Inflammatory macrophage treated with lipopolysaccharide for 1 hour (primary cell): ENCODE measurements at places on chromosomes 3 and 15.

GRCh38 chr3:10983219-10983916 lies 9.2 kb upstream of the SLC6A1 start:
- peak; percentile 49 for DNase-seq

DNA sequence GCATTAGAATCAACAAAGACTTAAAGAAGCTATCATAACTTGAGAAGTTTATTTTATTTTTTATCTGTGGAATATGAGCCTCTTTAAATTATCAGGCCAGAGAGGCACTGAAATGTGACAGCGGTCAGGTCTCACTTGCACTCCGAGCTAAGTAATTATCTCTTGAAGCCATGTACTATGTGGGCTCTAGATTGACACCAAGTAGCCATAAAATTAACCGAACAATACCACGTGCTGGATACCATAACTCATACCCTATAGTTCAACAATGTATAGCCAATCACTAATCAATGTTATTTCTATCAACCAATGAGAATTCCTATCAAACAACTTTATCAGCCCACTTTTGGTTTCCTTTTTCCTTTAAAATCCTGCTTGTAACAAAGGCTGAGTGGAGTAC lies 299.3 kb downstream of the TBC1D5 start:
- DNase-seq, result no peak

GRCh38 chr15:100191161-100191560 lies 150.6 kb downstream of the ADAMTS17 start:
- no peak for DNase-seq

DNA sequence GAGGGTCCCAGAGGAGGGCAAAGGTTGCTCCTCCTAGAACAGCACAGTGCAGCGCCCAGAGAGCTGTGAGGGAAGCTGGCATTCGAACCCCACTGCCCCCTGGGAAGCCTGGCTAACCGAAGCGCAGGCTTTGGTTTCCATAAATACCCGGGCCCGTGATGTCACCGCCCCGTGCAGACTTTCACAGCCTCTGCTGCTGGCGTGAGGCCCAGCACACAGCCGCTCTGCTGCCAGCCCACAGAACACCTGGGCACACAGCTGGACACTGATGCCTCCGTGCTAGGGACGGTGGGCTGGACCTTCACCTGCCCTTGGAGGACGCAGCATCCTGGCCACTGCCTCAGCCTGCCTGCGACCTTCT lies 1.0 kb downstream of the IQSEC1 start:
- DNase-seq, result no peak

DNA sequence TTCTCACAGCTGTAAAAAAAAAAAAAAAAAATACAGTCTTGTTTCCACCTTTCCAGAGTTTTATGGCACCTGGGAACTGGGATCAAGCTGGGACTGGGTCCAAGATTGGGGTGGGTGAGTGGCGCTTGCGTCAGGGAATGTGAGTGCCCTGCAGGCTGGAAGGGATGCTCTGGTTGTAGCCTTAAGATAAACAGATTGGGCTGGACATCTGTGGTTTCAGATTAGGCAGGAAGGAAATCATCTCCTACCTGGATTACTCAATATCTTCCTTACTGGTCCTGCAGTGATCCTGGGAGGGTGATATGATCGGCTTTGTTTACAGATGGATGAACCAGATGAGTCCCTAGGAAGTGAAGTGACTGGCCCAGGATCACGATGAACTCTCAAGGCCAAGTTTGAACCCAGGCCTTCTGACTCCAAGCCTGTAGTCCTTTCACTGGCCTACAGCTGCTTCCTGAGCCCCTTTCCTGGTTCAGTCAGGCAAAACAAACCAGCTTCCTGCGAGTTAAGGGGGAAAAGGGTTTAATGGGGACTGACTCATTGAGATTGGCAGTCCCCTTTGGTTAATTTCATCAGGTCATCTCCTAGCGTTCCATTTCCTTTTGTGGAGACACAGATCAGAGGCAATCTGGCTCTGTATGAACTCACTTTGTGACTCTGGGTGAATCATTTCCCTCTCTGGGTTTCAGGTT lies 179.8 kb downstream of the THSD4 start:
- DNase-seq, result peak; percentile 80

GRCh38 chr15:94588993-94589392 lies 357.6 kb downstream of the MCTP2 start:
- no peak for DNase-seq

GRCh38 chr15:77022646-77023575 lies 28.0 kb downstream of the PSTPIP1 start:
- DNase-seq, result no peak

DNA sequence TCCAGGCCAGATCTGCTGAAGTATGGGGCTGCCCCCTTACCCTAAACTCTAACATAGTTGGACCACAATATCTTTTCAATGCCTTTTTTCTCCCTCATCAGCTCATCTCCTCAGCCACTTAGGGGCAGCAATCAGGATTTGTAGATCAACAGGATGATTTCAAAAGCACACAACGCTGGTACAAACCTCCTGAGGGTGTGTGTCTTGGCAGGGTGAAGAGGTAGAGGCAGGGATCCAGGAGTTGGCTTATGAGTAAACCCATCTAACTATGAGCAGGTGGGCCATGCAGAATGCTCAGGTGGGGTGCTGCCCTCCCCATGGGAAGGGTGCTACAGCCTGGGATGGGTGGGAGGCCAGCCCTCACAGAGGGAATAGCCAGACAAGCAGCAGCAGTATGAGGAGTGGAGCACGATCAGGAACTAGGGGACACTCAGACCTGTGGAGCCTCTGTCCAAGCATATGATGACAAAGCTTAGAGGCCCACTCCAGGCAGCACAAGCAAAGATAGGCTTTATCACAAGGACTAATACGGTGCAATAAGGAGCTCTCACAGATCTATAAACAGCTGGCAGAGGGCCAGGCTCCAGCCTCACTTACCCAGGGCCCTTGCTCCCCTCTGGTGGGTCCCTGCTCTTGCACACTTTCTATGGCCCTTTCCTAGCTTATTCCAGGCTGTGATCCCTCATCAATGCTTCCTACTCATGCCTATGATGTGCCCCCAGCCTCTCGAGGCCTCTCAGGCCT lies 32.2 kb downstream of the IL20RB start:
- no peak for DNase-seq
